Daoy (cell line): ENCODE measurements at places on chromosomes 2 and 18.

DNA sequence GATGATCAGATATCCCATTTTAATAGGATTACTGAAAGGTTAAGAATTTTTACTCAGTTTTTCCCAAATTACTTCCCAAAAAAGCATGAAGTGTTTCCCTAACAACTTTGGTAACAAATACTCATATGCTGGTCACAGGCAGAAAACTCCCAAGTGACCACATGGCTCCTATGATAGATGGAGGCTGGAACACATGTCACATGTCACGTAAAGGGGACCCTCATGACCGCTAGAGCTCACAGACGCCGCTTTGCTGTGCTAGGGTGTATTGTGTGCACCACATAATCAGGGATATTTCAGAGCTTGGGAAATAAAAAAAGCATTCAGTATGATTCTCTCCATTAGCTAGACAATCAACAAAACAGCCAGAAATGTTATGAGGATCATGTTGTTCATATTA, 228.2 kb downstream of the TMEM163 start:
- DNase-seq = no peak

DNA sequence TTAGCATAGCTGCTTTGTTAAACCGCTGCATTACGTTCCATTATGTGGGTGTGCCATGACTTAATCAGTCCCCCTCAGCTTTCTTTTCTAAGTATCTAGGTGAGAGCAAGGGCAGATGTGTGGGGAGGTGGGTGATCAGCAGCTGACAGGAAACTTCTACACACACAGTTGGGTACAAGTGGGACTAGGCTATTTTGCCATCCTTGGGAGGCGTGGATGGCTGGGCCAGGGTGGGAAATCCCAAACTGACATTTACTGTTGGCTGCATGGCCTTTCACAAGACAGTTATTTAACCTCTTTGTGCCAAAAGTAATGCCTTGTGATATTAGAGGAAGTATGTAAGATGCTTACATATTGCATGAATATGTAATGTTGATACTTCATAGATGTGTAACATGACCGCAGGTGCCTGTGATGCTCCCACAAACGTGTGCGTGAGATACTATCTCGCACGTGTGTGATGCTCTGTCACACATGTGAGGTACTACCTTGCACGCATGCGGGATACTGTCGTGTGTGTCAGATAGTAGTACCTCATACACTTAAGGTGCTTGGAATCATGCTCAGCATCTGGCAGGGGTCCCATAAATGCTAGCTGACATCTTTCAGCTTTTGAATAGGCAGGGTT, 314.5 kb downstream of the PRKCE start:
- DNase-seq = no peak

- peak; percentile 11 for DNase-seq
Measured at GRCh38 chr2:64978514-64979268, 10.5 kb upstream of the SLC1A4 start.

- DNase-seq = no peak
Measured at GRCh38 chr2:64380853-64381527, 73.0 kb upstream of the LGALSL start.

DNA sequence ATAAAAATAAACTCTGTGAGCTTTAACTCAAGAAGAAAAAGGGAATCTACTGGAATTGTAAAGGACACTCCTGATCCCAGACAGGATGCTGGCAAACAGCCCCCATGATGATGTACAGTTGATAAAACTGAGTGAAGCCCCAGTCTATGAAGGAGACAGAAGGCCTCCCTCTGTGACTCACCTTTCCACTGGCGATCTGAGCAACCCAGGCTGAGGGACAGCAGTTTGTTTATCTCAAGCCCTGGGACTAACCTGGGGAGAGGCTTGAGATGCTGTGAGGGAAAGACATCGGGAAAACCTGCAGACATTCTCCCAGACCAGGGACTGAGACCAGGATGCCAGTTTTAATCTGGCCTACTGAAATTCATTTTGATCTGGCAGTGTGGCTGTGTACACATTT, 104.5 kb upstream of the CDH2 start:
- no peak for DNase-seq

- DNase-seq = peak; percentile 83
Measured at GRCh38 chr2:85413592-85414420, 3.6 kb upstream of the CAPG start.

GRCh38 chr2:147610496-147611040, 234.3 kb upstream of the ACVR2A start:
- no peak for DNase-seq

DNA sequence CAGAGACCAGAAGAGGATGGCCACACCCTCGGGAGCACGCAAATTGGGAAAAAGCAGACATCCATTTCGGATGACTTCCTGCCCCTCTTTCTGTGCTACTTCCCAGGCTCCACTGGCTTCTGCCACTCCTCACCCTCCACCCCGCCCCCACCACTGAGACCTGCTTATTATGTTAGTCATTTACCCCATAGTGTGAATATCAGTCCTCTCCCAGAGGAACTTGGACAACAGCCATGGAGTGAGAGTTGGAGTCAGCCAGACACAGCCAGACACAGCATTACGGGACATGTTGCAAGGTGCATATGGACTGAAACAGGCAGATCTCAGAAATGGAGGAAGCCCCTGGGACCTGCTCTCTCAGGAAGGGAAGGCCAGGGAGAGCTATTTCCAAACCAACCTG, 51.8 kb downstream of the CTIF start:
- DNase-seq = peak; percentile 90

- DNase-seq = no peak
Measured at GRCh38 chr2:6492573-6492972, 373.1 kb downstream of the CMPK2 start.

GRCh38 chr2:109644571-109645275, 30.6 kb downstream of the SOWAHC start:
- no peak for DNase-seq

- no peak for DNase-seq
Measured at GRCh38 chr2:197875763-197876162, 71.4 kb downstream of the PLCL1 start.

- peak; percentile 7 for DNase-seq
Measured at GRCh38 chr2:58601017-58601416, 359.9 kb upstream of the FANCL start.

DNA sequence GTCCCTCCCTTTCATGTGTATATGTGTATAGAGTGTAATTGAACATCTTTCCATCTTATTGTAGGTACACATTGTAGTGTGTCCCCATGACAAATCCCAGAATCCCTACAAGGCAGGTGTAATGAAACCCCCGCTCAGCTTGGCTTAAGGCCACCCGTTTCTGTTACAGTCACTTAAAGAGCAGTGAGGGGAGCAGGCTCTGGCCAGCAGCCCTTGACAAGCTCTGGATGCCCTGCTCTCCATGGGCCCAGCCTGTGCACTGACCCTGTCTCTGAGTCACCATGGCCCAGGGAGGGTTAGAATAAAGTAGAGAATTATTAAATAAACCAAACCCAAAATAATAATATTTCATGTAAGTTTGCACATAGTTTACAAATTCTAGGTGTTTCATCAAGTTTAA, 17.2 kb upstream of the MAL start:
- DNase-seq = no peak

- no peak for DNase-seq
Measured at GRCh38 chr2:200471928-200472645, 37.8 kb downstream of the KCTD18 start.

GRCh38 chr2:220188031-220188430, 560.6 kb downstream of the SLC4A3 start:
- peak; percentile 86 for DNase-seq

DNA sequence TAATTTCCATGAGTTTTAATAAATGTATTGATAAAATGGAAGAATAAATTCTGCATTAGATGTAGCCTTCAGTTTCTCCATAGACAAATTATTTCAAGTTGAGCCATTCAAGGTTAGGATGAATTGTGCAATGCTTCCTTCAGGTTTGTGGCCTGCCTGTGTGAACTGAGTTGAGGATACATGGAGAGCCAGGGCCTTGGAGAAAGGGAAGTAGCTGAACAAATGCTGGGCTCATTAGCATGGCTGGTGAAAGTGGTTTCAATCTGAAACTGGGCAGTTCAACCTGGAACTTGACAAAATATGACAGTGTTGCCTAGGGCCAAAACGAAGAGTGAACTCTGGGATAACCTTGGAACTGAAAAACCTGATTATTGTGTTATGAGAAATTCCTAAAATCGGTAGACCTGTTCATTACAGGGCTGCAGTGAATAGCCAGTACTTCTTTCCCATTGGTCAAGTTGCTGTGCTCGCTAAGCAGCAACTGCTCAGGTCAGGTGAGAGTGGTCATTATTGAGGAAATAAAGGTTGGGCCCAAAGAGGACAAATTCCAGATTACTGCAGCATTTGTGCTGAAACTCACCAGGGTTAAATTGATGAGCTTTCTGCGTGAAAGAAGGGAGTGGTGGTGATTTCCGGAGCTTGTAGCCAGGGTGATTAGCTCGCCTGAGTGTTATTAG, 12.7 kb downstream of the INPP1 start:
- no peak for DNase-seq

DNA sequence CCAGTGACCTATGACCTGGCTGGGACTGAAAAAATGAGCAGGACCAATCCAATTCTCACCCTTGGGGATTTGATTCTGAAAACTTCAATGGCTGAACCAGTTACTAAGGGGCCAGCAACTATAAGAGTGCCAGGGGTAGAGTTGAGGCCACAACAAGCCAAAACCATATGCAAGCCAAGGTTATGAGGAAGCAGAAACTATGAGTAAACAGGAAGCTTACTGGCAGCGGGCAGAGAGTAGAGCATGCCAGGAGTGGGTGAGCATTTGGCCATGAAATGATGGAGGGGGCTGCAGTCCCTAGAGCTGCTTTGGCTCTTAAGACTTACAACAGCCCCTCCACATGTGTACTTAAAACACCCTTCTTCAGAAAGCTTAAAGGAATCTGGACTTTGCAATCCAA, 82.4 kb downstream of the RBMS1 start:
- peak; percentile 65 for DNase-seq

- DNase-seq = peak; percentile 67
Measured at GRCh38 chr2:102251042-102251848, 60.1 kb upstream of the IL1RL1 start.

DNA sequence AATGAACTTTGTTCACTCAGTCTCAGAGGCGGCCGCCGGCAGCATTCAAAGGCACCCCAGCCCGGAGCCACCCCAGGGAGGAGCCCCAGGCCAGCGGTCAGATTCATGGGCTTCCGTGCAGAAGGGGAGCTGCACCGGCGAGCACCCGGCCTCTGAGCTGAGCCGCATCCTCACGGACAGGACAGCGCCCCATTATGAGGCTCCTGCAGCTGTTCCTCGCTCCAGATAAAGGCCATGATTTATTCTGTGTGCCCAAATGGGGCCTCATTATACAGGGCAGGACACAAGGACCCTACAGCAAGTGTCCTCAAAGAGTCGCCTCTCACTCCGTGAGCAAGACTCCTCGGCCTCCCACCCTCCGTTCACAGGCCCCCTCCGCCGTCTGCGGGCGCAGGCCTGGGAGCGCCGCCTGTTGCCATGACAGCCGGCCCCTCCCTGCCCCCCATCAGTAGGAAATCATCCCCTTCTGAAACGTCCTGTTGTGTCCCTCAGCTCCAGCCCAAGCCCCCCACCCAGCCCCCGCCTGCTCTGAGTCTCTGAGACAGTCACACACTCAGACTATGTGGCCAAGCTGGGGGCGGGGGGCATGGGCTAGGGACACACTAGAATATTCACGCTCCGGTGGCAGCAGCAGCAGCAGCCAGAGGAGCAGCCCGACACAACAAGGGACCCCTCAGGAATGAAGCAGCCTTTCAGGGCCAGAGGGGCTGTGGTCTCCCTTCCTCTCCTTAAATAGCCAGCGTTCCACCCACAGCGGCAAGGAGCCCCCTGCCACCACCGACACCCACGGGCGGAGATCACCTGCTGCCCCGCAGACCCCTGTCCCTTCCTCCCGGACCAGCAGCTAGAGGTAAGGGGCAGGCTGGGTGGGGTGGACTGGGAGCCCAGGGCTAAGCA, at the start of gene GPR17:
Gene GPR17, plus strand, starts transcription at position 759 of the 897 bp plus-strand sequence. CDS start 4,583 bp downstream, outside the sequence.
- DNase-seq = no peak

- no peak for DNase-seq
Measured at GRCh38 chr2:126849991-126850535, 48.6 kb upstream of the TEX51 start.

- no peak for DNase-seq
Measured at GRCh38 chr18:9796935-9797549, 88.7 kb upstream of the TXNDC2 start.

DNA sequence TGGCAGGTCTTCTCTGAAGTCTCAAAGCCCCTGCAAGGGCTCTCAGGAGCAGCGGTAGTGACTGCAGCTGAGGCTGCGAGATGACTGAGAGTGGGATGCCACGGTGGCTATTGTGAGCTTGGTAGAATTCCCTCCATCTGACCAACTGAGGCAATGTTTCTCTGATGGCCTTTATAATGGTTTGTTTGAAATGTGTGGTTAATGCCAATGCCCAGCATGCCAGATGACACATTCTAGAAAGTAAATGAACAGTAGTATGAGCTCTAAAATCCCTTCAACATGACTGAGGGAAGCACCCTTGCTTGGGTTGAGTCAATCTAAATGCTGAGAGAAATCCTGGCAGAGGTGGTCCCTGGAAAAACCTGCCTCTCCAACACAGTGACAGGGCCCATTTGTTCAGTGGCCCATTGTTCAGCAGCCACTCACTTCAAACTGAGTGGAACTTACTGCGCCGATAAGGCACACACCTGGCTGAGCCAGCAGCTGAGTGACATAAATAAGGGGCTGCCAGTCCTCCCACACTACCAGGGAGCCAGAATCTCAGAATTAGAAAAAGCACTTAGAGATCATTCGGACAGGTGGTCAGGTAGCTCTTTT, 31.7 kb downstream of the SULT1C2 start:
- DNase-seq = no peak

DNA sequence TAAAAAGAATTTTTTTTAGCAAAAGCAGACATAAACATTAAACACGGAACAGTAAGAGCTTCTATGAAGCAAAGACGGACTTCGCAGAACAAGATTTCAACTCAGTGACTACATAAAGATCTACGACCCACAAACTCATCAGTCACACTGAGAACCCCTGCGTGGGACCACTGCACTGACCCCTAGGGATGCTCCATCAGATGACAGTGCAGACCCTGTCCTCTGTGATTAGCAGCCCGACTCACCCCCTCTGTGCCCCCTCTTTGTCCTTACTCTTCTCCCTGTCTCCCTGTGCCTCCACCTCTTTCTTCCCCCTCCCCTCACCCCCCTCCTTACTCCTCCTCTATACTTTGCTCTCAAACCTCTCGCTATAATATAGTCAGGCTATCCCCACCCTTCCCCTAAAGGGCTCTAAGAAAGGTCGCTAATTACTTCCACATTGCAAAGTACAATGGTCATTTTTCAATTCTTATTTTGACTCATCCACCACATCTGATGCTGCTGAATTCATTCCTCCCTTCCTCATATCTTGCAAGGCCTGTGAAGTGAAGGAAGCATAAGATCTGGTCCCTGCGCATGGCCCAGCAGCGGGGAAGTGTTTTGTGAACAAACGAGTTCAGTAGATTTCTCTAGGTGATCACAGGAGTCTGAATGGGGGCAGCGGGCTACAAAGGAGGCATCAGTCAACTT, 89.3 kb downstream of the CABYR start:
- no peak for DNase-seq

DNA sequence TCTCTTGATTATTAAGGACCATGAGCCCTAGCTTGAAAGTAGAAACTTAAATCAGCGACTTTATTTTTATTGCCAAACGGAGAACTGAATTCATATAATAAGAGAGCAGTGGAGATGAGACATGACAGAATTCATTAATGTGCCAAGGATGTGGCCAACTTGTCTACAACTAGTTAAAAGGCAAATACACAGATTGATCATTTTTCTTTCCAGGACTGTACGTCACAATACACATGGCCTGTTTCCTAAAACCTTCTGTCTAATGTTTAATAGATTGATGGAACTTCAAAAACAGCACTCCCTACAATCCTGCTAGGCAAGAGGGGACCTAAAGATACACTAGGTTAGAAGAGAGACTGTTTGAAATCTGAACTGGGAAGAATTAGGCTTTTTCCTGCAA, 647.8 kb downstream of the SATB2 start:
- no peak for DNase-seq

- DNase-seq = no peak
Measured at GRCh38 chr2:46328291-46328690, 31.1 kb downstream of the EPAS1 start.
